ENCODE measurements at places on chromosomes 3 and 15.

GRCh38 chr3:71244153-71244825, 339.2 kb downstream of the FOXP1 start:
- no peak for DNase-seq

GRCh38 chr15:79450648-79451047, 18.5 kb downstream of the MINAR1 start:
- DNase-seq, result no peak

- no peak for DNase-seq
Measured at GRCh38 chr15:70768257-70768883, 5.0 kb upstream of the UACA start.

DNA sequence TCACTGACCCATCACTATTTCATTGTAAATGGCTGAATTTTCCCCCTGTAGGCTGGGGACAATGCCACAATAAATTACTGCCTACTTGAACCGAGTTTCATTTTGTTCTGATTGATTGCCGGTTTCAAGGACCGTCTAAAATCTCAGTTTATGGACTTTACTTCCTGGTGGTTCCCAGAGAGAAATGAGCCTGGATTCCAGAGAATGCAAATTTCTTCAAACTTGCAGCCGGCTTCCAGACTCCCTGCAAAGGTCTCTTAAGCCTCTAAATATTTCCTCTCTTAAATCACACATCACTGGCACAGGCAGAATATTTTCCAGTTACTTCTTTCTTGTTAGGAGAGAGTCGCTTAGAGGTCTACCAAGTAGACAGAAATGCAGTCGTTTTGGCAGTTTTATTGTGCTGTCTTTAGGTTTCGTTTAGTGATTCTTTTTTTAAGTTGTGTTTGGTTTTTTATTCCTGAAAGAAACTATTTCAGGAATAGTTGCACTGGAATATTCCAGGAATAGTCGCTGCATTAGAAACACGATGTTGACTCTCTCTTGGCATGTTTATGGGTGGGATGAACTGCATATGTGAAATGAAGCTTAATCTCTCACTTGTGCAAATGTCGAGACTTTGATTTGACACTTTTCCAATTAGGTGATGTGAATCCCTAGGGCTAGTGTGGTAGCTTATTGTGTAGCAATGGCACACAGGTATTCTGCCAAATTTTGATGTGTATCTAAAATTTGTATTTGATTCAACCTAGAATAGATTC, 284.1 kb upstream of the NR2E3 start:
- DNase-seq, result no peak

DNA sequence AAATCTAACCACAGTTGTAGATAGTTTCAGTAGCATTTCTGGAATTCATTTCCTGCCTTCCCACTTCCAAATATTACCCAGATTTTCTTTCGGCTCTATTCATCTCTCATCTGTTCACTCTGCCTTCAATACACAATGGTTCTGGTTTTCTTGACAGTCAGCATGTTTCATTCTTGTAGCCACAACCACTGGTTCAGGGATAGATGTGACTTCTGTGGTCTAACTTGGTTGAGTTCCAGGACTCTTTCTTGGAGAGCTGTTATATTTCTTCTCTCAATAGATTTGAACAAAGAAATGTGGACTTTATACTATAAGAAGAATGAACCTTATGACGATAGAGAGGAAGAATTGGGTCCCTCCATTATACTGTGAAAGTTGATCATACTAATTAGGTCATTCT, 228.8 kb downstream of the NSUN3 start:
- no peak for DNase-seq

DNA sequence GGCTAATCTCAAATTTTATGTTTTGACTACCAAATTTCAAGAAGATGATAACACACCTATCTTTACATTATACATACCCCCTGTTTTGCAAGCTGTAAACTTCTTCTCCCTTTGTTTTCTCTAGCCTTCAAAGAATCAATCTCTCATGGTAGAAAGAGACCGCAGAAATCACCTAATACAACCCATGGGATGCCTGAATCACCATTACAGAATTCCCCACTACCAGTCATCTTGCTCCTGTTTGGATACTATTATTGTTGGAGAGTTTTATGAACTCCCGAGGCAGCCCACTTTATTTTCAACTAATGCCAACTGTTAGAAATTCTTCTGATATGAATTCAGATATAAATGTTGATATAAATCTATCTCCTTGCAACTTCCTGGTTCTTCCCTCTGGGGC, 110.9 kb downstream of the FRMD5 start:
- no peak for DNase-seq

DNA sequence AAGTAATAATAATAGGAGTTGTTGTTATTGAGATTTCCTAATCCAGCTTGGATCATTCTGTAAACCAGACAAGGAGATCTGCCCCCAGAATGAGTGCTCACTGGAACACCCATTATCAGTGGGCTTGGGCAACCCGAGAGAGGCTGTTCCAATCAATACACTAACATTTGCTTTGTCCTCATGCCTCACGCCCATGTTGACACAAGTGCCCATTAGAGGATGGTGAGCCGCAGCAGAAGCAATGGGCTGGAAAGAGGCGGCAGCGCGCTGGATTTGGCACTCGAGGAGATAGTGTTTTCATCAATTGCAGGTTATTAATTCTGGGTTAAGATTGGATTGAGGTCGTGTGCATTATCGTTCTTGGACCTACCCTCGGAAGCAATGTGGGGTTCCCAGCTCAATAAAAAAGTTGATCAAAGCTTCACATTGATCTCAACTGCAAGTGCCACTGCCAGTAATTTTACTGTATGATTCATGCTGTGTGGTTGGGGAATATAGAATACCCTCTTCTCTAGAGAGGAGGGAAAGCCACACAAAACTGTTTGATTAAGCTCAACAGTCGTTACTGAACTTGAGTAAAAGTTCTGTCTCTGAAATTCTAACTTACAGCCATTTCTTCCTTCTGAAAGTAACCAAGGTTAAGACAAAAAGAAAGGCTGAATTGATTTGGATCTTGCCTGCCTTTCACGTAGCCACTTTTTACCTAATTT, 15.7 kb downstream of the LYZL4 start:
- DNase-seq, result no peak

- DNase-seq, result no peak
Measured at GRCh38 chr3:49563040-49563578, 8.8 kb downstream of the BSN start.

- DNase-seq, result no peak
Measured at GRCh38 chr3:141940194-141940776, 63.8 kb downstream of the ATP1B3 start.

GRCh38 chr3:51400166-51400565, 9.1 kb downstream of the RBM15B start:
- DNase-seq, result no peak

- no peak for DNase-seq
Measured at GRCh38 chr3:155388417-155388816, 94.9 kb upstream of the STRIT1 start.

- DNase-seq, result peak; percentile 29
Measured at GRCh38 chr15:92069308-92070250, 216.1 kb downstream of the SLCO3A1 start.

DNA sequence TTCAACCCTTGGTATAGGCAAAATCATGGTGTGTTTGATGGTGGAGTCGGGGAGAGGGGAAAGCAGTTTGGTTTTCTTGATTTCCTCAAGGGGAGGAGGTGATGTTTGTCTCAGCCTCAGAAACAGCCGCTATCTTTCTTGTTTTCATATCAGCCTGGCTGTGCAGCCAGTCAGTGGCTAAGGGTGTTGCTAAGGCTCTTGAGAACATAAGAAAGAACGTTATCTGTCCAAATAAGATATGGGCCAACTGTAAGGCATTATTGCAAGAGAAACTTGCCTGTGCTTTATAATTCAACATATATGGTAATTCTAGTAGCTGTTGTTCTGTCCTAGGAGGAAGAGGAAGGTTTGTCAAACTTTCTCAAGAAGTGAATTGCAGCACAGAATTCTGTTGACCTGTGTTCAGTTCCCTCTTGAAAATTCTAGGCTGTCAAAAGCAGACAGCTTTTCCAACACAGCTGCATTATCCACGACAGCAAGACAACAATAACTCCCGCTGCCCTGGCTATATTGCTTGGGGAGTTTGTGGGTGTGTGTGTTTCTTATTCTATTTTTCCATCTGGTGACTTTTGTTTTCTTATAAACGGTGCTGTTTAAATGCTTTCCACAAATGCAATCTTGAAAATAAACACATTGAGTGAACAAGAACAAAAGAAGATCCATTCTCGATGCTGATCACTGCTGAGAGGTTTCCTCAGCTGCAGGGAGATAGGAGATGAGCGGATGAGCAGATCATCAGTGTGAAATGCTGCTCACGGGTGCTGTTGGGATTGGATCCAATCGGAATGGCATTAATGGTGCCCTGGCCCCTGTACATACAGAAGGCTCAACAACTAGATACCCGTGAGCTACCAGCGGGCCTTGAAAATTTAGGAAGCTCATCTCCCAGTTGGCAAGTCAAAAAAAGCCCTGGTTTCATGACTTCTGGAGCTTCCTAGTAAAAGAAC, 90.8 kb upstream of the TNFAIP8L3 start:
- no peak for DNase-seq

DNA sequence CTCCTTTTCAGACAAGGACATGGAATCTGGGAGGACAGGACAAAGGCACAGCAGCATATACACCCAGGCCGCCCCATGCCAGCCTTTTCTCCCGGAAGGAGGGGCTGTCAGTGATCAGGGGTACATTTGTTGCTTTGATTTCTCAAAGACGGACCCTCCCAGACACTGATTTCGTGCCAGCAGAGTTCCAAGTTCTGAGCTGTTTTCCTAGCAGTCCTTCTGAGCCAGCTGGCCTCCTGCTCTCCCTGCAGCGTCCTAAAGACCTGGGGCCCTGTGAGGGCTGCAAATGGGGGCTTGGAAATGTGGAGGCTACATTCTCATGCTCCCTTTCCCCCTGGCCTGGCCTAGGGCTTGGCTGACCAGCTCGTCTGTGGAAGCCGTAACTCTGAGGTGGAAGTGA, 22.3 kb downstream of the CTSH start:
- no peak for DNase-seq

GRCh38 chr3:180802837-180803236, 109.6 kb upstream of the FXR1 start:
- no peak for DNase-seq

DNA sequence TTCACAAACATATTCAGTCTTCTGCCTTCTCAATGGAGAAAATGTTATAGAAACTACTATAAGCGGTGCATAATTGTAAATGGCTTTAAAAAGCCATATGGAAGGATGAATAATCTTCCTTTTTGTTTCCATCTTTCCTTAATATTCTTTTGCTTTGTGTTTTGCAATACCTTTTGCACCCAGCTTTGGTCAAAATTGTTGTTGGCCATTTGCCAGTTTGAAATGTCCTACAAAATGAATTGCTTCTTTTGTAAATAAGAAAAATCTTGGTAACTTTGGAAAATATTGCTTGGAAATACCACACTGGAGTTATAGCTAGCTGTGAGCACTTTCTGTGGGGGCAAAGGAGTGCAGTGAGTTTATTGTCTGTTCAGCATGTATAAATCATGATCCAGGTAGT, 93.5 kb upstream of the NR2F2 start:
- no peak for DNase-seq

GRCh38 chr15:27757052-27757451, 342.1 kb downstream of the OCA2 start:
- DNase-seq, result no peak

GRCh38 chr3:38136393-38136776, 542 bp downstream of the ACAA1 start:
- no peak for DNase-seq

DNA sequence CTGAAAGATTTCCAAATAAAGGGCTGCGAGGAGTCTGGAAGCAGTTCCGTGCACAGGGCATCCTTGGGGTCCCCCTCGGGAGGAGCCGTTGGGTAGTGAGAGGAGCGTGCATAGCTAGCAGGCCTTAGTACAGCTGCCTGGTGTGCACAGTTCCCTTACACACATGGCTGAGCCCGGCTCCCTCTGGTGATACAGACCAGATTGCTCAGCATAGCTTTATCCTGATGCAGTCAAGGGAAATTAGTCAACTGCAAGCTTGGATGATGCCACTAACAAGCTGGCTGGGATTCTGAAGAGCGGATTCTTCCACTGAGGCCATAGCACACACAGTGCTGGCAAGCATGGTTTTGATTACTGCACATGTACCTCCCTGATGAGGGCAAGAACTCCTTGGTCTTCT, 349.4 kb downstream of the LRTM1 start:
- no peak for DNase-seq

GRCh38 chr3:154889227-154889634, 190.9 kb upstream of the MME start:
- no peak for DNase-seq

DNA sequence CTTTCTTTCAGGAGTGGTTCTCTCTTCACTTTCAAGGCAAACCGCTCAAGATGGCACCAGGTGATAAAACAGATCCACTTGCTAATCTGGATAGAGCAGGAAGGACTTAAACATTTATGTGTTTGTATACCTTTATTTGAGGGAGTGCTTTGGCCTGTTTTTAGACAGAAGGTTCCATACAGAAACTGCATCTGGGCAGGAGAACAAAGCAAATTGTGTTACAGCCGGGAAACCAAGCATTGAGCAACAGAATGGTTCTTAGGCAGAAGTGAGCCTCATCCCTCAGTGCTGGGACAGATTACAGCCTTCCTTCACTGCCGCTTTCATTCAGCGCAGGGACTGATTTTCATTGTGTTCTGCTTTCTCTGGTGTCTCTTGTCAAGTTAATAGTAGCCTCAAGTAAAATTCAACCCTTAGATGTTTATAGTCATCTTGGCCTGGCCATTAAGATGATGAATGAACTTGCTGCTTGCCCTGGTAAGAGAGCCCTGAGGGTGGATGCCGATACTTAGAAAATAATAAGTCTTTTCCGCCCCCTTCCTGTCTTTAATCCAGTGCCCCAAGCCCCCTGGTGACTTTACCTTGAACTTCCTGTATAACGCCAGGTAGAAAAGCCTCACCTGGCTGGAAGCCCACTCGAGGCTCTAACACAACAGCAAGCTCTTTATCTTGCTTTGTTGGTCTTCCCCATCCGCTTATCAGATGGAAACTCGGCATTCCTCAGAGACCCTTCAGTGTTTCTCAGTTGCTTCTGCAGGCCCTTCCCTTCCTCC, 168.0 kb upstream of the CTDSPL start:
- no peak for DNase-seq

GRCh38 chr3:90184861-90185260, 1077.4 kb downstream of the EPHA3 start:
- DNase-seq, result no peak

GRCh38 chr3:38811822-38812221, 4.2 kb downstream of the SCN10A start:
- DNase-seq, result no peak

DNA sequence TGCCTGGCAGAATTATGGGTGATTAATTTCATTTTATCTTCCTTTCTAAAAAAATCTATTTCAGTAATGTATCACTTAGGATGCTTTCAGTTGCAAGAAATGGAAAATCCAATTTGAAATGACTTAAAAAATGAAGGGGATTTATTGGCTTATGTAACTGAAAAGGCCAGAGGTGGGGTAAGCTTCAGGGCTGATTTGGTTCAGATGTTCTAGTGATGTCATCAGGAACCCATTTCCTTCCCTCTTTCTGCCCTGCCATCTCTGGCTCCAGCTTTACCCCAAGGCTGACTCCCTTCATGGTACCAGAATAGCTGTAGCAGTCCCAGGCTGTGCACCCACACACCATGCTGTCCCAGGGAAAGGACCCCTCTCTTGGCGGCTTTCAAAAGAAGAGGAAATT, 18.5 kb upstream of the REC114 start:
- no peak for DNase-seq
